AG09319 (cell line): ENCODE measurements at places on chromosomes 13 and 19.

DNA sequence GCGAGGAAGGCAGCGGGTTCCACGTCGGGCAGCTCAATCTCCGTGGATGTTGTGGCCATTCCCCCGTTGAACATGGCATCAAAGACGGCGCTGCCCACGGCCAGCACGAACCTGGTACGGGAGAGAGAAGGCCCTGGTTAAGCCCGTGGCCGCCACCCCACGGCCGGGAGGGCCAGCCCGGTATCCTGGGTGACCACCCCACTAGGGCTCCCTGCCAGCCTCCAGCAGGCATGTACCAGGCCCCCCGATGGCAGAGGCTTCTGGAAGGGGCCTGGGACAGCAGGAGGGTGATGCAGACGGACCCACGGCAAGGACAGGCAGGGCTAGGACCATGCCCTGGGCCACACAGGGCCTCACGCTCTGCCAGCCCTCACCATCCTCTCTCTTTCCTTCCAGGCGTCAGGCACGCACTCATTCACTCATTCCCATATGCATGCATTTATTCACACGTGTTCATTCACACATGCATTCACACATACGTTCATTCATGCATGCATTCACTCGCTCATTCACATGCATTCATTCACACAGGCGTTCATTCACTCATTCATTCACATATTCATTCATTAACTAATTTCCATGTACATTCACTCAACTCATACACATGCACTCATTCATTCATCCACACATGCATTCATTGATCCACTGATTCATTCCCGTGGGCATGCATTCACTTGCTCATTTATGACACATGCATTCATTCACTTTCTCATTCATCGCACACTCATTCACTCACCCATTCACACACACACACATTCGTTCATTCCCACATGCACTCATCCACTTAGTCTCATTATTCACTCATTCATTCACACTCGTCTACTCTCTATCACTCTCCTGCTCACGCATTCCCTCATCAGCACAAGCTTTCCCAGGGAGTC, 17.9 kb downstream of the BTBD2 start:
- DNase-seq, result no peak

DNA sequence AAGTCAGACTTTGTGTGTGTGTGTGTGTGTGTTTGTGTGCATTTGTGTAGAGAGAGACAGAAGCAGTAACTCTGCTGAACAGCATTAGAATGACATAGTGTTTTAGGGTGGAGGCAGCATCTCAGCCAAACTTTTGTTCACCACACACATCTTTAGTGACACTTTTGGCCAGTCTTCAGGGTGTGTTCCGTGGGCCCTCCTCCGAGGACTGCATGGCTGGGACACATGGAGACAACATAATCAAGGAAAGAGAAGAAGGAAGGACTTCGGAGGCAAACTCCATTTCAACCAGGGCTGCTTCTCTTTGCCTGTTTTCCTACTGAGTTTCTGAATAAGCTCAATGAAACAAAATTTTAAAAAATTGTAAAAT, 205.1 kb downstream of the LHFPL6 start:
- DNase-seq, result no peak

GRCh38 chr13:37899753-37900152, 30.2 kb upstream of the TRPC4 start:
- DNase-seq, result no peak

DNA sequence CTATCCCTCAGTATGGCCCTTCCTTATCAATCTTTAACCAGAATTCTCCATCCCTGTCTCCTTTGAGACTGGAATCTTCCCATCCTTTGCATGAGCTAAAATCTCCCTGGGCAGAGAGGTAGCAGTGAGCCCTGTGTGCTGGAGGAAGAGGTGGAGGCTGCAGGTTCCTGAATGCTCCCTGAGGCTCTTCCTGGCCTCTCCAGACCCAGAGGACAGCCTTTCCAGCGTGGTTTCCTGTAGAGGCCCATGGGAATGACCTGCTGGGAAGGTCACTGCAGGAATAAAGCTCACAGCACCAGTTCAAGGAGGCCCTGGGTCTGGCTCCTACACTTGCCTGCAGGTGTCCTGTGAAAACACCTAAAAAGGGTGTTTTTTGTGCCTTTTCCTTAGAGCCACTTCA, 4.6 kb downstream of the OR10H2 start:
- DNase-seq, result no peak

- DNase-seq, result no peak
Observed at GRCh38 chr19:42433503-42434260, 6.5 kb upstream of the LIPE start.

DNA sequence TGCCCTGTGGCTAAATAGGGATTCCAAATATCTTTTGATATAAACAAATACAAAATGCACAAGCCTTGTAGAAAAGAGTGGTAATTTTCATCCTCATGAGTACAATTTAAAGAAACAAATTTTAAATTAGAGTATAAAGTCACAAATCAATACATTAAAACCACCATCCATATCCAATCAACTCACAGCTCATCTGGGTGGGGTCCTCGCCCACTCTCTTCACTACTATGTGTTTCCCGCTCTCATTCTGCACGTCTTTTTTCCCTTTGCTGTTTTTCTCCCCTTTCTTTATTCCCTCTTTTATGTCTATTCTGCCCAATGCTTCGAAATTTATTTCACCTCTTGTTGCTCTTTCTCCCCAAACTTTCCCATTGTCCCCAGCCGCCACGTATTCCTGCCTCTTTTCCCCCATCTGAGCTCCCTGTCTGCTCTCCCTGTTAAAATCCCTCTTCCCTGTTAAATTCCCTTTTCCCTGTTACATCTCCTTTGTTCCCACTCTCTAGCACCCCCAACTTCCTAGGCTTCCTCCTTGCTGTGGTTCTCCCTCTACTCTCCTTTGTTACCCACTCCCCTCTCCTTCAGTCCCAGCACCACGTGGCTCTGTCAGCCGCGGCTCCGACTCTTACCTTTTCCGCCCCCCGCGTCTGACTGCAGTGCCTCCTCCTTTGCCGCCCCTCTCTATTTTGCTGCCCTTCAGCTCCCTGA, 1.3 kb downstream of the ZNF616 start:
- no peak for DNase-seq

- DNase-seq, result peak; percentile 94
Observed at GRCh38 chr19:40614622-40615411, 13.6 kb downstream of the LTBP4 start.

- no peak for DNase-seq
Observed at GRCh38 chr13:49240017-49240416, 7.7 kb upstream of the CDADC1 start.

GRCh38 chr13:37364956-37365355, 233.6 kb downstream of the POSTN start:
- DNase-seq, result no peak

- DNase-seq, result no peak
Observed at GRCh38 chr13:108003626-108004025, 211.7 kb downstream of the LIG4 start.

- no peak for DNase-seq
Observed at GRCh38 chr13:104571161-104571892, 1505.1 kb upstream of the SLC10A2 start.

DNA sequence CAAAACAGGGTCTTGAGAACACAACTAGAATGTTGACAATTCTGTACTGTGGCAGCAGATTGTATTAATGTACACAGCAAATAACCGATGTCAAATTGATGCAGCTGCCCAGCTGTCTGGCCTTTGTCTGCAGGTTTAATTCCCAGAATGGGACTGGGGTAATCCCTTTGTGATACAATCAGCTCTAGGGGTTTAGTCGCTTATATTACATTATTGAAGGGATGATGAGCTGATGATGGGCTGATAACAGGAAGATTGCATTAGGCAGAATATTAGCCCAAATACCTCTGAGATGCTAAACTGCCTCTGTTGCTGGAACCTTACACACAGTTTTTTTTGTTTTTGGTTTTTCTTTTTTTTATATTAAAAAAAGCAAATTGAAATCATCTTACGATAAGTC, 265.0 kb downstream of the RBM26 start:
- no peak for DNase-seq

DNA sequence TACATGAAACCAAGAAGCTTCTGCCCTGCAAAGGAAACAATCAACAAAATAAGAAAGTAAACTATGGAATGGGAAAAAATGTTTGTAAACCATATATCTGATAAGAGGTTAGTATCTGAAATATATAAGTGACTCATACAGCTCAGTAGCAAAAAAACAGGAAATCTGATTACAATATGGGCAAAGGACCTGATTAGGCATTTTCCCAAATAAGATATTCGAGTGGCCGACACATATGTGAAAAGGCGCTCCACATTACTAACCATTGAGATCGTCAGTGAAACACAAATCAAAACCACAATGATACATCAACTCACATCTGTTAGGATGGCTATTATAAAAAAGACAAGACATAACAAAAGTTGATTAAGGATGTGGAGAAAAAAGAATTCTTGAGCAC, 2818.6 kb upstream of the PCDH20 start:
- no peak for DNase-seq

GRCh38 chr19:4037301-4037949, 29.3 kb downstream of the ZBTB7A start:
- no peak for DNase-seq

- no peak for DNase-seq
Observed at GRCh38 chr13:75749407-75749806, 113.3 kb downstream of the LMO7 start.

- DNase-seq, result no peak
Observed at GRCh38 chr13:27273658-27274425, 3.2 kb downstream of the RASL11A start.

GRCh38 chr19:41932720-41933332, 4.6 kb upstream of the ERFL start:
- DNase-seq, result no peak
